Stimulated activated CD8-positive, alpha-beta memory T cell treated with anti-CD3 and anti-CD28 coated beads, Interleukin-7, amount 100 ng/mL, for 4 hours (primary cell): ENCODE measurements at places on chromosomes 16 and 17.
A peak's percentile ranks its signal among the peaks of the same experiment; 100 is the strongest.

GRCh38 chr17:64277831-64278562 is 14.9 kb upstream of the TEX2 start:
- no peak for DNase-seq

DNA sequence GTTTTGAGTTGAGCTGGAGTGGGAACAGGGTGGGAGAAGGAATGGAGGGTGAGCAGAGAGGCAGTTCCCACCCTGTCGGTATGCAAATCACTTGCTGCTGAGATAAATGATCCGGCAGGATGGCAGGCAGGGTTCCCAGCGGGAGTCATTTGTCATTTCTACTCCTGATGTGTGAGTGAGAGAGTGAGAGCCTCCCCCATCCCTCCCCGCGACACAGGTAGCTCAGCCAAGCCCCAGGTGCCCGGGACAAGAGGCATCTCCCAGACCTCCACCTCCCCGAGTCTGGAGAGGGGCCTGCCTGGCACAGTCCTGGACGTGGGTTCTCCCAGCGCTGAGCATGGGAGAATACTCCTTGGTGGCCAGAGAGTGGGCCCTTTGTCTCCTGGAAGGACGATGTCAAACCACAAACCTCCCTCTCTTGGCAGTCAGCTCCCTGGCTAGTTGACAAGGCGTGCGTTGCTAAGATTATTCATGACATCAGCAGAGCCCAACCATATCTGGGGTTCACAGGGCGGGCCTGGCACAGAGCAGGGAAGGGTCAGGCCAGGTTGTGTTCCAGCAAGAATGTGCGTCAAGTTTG is 33.7 kb upstream of the TNRC6C start:
- DNase-seq, result no peak

DNA sequence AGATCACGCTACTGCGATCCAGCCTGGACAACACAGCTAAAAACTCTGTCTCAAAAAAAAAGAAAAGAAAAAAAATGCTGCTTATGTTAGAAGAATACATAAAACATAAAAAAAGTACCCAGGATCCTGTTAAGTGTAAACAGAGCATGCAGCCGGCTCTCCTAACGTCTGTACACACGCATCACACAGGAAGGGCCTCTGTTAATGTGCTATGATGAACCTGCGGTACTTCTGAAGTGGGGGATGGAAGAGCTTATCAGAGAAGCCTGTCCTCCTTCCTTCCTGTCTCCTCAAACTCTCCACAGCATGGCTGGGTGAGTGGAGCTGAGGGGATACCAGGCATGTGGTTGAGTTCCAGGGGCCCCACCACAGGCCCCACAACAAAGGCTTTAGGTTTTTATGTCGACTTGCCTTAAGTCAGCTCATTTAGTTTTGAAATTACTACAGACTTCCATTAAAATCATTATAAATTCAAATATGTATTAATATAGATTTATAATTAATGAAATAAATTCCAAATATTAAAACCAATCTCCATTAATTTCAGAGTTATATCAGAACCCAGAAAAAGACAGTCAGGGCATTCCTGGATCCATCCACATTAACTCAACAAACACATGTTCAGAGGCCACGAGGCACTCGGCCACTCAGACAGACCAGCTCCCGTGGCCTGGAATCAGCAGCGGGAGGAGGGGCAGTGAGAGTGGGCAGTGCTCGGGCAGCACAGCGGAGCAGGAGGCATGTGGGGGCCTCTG is 11.7 kb downstream of the CCDC57 start:
- peak; percentile 62 for DNase-seq

- no peak for DNase-seq
Measured at GRCh38 chr17:4453812-4454591, 20.3 kb downstream of the SPNS3 start.

DNA sequence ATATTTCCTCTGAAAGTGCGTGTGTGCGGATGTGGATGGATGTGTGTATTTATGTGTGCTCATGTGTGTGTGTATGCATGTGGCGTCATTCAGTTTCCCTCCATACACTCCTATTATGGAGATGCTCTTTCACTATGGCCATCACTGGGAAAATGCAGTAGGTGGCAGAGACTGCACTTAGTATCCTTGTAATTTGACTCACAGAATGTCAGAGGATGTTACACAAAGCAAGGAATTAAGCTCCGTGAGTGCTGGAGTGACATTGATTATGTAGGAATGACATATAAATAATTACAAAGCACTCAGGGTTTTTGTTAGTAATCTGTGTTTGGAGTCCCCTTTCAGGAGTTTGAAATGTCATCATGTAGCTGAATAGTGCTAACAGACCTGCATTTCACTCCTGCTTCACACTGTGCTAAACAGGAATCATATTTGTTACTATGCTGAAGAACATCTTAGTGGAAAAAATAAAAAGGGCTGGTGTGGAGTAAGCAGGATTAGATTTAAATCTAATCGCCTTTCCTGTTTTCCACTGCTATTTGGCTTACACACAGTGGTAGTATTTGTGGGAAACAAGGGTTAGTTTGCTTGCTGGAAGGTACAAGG is 59.6 kb downstream of the HS3ST4 start:
- DNase-seq, result no peak

GRCh38 chr17:16247586-16247984 is 30.6 kb downstream of the PIGL start:
- no peak for DNase-seq

- no peak for DNase-seq
Measured at GRCh38 chr17:69928611-69929010, 146.4 kb upstream of the KCNJ16 start.
